ENCODE measurements at places on chromosomes 5 and 9. TPM values are rescaled to one million over a fixed set of nuclear protein-coding genes. Genes with fewer than 3 reads are reported as not detected.

DNA sequence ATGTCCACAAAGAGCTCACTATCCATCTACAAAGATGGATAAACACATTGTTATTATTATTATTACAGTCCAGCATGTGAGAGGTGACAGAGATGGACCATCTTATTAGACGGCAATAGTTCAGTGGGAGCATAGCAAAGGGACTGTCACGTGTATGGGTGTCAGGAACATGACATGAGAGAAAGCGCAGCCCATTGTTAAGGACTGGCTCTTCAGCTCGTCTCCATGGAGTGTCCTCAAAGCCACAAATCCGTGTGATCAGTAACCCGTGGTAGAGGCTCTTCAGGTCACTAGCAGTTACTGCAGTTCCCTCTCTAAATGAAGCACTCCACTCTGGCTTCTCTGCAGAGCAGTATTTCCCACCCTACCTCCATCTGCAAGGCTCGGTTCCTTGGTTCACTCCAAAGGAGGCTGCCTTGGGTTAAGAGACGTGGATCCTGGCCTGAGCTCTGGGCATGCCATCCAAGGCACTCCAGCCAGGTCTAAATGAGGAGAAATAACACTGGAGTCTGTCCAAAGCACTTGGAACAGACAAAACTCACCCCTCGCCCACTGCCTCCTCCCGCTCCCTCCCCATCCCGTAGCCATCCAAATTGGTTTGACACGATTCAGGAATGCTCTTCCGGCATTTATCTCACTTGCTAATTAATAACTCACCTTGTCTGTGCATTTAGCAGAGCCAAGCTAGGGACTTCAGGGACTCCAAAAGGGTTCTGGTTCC lies 122.3 kb upstream of the WWC1 start:
- no peak for DNase-seq

DNA sequence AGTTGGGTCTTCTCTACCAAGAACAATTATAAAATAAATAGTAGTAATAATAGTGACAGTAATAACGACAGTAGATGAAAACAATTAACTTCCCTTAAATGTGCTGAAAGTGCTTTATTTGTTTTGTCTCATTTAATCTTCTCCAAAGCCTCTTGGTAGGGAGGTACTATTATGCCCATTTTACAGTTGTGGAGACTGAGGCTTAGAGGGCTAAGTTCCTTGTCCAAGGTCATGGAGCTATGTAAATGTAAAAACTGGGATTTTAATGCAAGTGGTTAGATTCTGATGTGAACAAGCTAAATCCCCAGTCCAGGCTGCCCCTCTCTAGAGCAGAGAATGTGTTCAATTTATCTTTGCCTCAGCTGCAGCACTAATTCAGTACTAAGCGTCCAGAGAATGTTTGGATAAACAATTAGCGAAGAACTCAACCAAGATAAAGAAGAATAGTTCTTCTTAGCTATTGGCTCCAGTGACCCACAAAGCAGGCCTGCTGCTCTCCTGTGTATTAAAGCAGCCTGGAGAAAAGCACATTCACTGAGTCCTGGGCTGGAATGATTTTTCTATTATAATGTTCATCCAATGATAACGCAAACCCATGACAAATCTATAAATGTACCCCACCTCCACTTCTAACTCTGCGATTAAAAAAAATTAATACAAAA lies 68.8 kb downstream of the NPR3 start:
- DNase-seq, result no peak

- DNase-seq, result peak; percentile 94
Observed at GRCh38 chr9:34651876-34652601, at the start of gene IL11RA. IL11RA (plus strand) TSS chr9:34652185; CDS start chr9:34655218, 3,033 bp downstream.

- no peak for DNase-seq
Observed at GRCh38 chr9:126490871-126491567, 122.7 kb upstream of the LMX1B start.

- no peak for DNase-seq
Observed at GRCh38 chr5:39025456-39025855, 48.7 kb downstream of the RICTOR start.

GRCh38 chr9:69532396-69532795 lies 139.8 kb downstream of the APBA1 start:
- DNase-seq, result no peak

DNA sequence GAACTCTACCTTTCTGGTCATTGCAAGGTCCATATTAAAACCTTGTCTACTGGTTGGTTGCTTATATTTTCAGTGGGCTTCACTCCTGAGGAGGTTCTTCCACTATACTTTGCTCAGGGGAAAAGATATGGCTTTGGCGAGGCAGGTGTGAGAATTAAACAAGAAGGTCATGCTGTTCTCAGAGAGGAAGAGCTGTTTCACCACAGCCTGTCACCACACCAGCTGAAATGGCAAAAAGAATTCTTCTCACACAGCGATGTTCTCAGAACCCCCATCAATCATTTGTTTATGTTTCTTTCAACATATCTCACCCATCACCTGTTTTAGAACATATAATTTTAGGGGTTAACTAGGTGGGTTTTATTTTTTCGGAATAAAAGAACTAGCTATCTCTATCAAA lies 38.6 kb downstream of the CAPSL start:
- no peak for DNase-seq

DNA sequence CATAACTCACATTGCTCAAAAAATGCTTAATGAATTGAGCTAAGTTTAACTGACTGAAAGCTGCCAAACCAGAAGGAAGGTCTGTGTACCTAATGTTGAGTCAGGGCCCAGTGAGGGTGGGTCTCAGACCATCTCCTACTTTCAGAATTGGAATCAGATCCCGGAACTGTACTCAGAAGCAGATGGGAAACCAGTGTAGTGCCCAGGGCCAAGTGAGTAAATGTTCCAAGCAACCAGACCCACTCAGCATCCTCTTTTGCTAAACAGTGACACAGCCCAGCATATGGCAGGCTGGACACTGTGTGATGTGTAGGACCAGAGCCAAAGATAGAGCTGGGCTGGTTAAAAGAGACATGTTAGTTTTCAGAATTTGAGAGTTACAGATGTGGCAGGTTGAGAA lies 94.1 kb downstream of the PLCXD3 start:
- DNase-seq, result no peak

DNA sequence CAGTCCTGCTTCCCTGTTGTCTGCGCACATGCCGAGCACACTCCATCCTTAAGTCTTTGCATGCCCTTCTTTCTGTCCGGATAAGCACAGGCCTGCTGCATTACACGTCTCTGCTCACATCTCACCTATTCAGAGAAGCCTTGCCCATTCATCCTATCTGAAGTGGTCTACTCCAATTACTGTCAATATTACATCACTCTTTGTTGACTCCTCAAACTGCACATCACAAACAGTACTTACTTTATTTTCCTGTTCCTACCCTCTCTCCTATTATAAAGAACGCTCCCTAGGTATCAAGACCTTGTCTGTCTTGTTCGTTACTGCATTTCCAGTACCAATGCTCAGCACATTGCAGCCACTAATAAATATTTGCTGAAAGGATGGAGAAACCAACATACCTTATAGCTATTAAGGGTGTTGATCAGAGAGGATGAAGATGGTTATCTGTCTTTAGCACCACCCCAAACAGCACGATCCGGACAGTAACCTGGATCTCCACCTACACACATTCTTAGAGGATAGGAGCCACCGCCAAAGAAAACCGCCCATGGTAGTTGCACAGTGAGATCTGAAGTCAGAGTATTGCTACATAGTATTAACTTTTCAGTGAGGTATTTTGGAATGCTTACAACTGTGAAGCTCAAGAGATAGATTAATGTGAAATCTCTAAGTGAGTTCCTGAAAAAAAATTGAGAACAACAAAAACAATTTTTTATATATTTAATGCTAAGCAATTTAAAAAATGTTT lies 1.6 kb upstream of the PRRC1 start:
- DNase-seq, result no peak

- DNase-seq, result no peak
Observed at GRCh38 chr9:79360387-79361347, 211.1 kb upstream of the TLE4 start.

- no peak for DNase-seq
Observed at GRCh38 chr5:112697322-112697721, 40.4 kb upstream of the APC start.

DNA sequence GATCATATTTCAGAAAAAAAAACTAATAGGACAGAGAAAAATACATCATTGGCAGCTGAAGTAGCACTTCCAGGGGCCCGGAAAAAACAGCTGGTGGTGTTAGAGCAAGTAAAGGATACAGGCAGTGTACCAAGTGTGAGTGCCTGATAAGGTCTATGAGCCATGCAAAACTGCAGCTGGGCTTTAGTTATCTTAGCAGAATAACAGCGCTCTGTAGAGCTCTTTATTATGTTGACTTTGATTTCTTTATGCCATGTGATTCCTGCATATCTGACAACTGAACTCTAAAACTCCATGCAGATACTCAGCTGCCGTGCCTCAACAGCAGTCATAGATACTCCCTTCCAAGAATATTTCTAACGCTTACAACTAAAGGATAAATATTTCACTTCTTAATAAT lies 119.5 kb downstream of the CAAP1 start:
- no peak for DNase-seq

DNA sequence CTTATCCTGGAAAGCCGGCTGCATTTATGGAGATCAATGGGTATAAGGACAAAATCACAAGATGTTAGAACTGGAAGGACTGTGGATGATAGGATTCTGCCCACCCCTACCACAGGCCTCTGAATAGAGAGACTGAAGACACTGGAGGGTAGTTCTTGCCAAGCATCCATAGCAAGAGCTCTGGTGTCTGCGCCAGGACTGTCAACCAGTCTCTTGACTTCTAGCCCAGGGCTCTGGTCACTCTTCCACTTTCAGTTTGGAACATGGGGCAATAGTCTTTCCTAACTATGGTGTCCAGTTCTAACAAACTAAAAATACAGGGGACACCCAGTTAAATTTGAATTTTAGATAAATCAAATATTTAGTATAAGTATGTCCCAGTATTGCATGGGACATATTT lies 23.4 kb downstream of the LARP1 start:
- DNase-seq, result no peak

DNA sequence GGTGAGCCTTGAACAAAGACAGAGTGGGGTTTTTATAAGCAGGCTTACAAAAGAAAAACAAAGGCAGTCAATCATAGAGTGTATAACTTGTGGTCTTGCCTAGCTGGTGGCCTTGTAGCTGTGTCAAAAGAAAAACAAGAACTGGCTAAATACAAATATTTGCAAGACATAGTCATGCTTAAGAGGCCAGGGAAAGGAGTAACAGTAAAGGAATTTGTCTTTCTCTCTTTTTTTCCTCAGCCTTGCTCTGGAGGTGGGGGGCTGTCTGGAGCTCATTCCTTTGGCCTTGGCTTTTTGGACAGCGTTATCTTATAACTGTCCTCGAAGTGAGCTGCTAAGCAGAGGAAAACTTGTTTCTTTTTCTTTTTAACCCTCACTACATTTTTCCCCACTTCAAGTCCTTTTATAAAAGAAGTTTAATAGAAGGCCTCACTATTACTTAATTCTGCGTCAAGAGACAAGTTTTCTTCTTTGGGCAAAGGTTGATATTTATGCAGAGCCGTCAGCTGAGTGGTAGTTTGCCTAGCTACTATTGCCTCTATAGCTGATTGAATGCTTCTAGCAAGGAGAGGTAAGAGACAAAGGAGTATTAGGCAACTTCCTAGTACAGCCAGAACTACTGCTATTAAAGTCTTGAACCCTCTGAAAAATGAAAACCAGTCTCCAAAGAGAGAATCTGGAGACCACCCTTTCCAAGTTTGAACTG lies 14.3 kb downstream of the CEL start:
- DNase-seq, result no peak

GRCh38 chr9:35749515-35750255 lies 598 bp downstream of the RGP1 start:
- DNase-seq, result no peak

GRCh38 chr5:169302491-169303118 lies 1.7 kb upstream of the SLIT3 start:
- DNase-seq, result peak; percentile 41

GRCh38 chr9:123044586-123044985 lies 11.1 kb downstream of the GPR21 start:
- no peak for DNase-seq

GRCh38 chr5:17218353-17219005 lies 1.0 kb downstream of the BASP1 start:
- no peak for DNase-seq

DNA sequence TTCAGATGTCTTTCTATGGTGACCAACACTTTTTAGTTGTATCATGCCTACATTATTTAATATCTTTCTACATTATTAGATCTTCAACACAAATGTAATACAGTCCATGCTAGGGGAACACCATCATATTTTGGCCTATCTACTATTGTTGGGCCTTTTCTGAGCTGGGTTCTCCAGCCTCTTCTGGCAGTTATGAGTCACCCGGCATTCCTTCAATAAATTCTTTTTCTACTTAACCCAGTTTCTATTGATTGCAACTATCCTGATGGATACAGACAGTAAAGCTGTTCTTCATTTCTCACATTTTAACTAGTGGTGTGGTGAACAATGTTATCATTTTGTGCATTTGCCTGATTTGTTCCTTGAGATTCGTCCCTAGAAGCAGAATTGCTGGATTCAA lies 529.3 kb downstream of the BNC2 start:
- no peak for DNase-seq

DNA sequence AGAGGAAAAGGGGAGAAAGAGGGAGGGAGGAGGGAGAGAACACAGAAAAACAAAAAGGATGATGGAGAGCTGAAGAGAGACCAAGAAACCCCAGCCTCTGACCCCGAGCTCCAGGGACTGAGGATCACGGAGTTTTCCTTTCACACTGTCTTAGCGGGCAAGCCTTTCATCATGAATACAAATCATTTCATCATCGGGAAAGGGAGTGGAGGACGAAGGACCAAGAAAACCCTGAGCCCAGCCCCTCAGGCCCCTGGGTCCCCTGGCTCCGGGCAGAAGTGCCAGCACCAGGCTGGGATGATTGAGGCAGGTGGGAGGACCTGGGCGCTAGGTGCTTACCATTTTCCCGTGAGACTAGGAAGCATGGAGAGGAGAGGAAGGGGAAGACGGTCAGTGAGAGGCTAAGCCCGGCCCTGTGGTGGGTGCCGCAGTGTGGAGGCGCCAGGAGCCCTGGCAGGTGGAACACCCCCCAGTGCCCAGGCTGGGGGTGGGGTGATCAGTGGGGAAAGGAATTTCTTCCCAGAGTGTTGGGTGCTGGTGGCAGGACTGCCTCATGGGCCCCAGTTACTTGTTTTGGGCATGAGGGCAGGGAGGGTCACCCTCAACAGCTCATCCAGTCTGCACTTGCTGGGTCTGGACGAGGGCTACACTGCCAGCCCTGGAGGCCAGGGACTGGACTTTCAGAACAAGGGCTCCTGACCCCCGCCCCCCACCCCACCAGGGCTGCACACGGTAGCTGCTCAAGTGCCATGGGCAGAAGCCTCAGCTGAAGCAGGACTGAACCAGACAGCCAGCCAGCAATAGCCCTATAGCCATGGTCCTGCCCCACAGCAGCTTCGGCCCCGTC lies 49.0 kb upstream of the SARDH start:
- DNase-seq, result no peak

GRCh38 chr9:120914396-120914795 lies 12.2 kb downstream of the TRAF1 start:
- DNase-seq, result peak; percentile 83

Gene IFNA21
- not detected for total RNA-seq

Gene PTPA
- 61.6 TPM for total RNA-seq

Gene NDST1
- total RNA-seq, result 71.5 TPM

Gene AGGF1
- total RNA-seq, result 60.3 TPM

Gene FOXD4L4
- total RNA-seq, result not detected

Gene PLK2
- 69.1 TPM for total RNA-seq

Gene PHF2
- total RNA-seq, result 45.1 TPM

Gene SPATA31E1
- total RNA-seq, result not detected

Gene BTNL9
- total RNA-seq, result 105 TPM

Gene TRPM6
- 0.96 TPM for total RNA-seq

Gene CYSRT1
- total RNA-seq, result not detected

Gene ZNF462
- 8.8 TPM for total RNA-seq
